ENCODE measurements at places on chromosomes 5 and 9.
A peak's percentile ranks its signal among the peaks of the same experiment; 100 is the strongest.

DNA sequence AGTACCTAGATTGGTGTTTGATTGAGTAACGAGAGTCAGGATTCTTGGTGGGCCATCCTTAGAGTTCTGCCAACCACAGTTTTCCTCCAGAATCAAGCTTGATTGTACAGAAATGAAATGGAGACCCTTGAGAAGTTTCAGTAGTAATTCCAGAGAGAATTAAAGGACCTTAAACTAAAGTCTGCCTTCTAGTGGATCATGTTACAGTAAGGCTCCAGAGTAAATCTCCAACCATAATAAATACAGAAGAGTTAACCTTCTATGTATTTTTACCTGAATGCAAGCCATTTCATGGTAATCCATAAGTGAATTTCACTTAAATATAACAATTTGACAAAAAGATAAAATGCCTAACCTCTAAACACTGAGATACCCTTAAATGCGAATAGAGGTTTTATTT is 53.0 kb upstream of the CNTLN start:
- no peak for DNase-seq

DNA sequence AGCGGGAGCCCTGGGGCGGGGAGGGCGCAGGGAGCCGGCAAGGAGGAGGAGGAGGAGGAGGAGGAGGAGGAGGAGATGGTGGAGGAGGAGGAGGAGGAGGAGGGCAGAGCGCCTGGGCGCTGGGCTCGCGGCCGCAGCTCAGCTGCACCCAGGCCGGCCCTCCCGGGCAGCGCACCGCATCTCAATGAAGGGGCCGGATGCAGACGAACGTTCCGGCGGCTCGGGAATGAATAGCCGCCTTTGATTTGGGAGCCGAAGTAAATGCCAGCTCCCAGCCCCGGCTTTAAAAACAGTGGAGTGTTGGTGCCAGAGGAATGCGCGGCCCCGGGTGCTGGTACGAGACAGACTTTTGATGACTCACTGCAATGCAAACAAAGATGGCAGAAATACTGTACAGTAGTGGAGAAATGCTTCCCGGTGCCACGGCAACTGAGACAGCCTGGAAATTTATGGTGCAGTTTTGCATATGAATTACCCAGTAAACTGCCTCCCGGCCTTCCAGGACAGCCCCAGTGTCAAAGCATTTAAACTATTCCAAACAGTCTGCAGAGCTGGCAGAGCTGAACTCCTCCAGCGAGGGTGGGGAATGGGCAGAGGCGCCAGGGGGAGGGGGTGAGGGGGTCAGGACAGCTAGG is 43.1 kb downstream of the NACC2 start:
- DNase-seq: peak; percentile 94

DNA sequence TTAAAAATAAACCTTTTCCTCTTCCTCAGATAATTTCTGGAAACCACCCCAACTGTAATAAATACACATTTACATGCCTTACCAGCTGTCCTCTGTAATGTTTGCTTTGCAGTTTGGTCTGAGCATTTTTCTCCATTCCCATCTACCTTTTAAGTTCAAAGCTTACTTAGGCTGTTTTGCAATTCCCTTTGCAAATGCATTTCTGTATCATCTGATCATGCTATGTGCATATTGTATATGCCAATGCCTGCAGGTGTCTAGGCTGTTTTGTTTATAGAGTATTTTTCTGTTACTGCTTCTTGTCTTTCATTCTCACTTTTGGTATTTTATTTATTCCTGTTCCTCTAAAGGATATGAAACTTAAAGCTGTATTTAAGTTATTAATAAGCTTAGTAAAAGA is 86.3 kb downstream of the SLC44A1 start:
- no peak for DNase-seq

GRCh38 chr5:9545992-9546851 is at the start of gene SEMA5A:
SEMA5A (minus strand) TSS chr5:9546075; CDS start chr5:9379946, 166,129 bp downstream.
- DNase-seq: peak; percentile 96

DNA sequence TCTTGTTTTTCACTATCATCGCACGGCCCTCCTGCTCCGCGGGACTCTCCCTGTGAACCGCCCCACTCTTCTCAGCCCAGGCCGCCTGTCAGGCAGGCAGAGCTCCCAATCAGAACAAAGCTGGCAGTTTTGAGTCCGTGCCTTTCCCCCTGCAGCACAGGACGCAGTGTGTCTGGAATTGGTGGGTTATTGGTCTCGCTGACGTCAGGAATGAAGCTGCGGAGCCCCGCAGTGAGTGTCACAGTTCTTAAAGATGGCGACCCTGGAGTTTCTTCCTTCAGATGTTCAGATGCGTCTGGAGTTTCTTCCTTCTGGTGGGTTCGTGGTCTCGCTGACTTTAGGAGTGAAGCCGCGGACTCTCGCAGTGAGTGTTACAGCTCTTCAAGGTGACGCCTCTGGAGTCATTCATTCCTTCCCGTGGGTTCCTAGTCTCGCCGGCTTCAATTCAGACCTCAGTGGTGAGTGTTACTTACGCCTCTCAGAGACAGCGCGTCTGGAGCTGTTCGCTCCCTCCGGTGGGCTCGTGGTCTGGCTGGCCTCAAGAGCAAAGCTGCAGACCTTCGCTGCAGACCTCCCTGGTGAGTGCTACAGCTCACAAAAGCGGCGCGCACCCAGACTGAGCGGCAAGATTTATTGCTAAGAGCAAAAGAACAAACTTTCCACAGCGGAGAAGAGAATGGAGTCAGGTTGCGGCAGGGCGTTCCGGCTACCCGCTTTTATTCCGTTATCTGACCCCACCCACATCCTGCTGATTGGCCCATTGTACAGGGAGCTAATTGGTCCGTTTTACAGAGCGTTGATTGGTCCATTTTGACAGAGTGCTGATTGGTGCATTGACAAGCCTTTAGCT is 7.4 kb downstream of the ZDHHC11B start:
- DNase-seq: peak; percentile 91

DNA sequence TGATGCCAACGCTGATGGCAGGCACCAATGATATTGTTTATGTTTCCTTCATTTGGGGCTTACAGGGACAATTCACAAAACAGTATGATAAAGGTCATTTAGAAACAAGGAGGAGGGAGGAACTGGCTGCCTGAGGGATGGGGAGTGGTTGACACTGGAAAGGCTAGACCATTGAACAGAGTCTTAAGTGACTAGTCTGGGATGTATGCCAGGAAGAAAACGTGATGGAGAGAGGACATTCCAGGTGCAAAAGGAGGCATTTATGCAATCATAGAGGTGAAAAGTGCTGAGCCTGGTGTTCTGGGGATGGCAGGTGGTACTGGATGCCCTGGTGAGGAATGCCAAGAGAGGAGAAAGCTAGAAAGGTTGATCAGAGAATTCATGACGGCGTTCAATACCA is 153.4 kb downstream of the ZNF462 start:
- no peak for DNase-seq

DNA sequence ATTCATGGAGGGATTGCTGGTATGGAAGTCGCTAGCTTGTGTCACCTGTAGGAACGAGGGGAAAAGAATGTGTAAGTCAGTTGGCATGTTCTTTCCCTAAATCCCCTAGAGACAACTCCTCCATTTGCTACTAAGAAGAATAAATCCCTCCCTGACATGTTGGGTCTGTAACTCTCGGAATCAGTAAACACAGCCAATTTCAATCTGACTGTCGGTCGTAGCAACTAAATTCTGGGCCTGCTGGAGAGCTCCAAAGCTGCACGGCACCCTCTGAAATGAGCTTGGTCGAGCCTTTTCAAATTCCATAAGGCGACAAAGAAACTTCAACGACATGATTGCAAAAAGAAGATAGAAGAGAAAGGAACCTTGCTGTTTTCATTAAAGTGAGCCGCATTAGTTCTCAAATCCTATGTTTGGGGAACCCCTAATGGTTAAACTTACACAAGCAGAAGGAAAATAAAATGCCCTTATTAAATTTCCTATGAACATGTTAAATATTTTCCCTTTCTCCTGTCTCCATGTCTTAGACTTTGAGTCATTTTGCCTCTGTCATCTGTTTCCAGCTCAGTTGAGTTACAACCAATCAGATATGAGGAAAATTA is 735.8 kb upstream of the WWC1 start:
- no peak for DNase-seq

DNA sequence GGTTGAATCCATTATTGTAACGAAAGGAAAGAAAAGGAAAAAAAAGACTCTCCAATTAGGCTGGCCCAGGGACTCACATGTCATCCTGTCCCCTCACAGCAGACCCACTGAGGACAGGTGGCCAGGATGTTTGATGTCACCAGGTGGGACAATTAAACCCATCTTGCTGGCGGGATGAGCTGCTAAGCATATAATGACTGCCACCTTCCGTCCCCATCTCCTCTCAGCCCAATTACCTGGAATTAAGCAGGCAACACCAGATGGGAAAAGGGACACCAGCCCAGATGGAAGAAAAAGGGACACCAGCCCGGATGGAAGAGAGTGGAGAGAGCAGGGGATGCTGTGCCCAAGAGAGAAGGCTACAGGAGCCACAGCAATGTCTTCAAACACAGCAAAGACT is 116.6 kb upstream of the SARDH start:
- no peak for DNase-seq

GRCh38 chr9:26057050-26057449 is 378.8 kb upstream of the TUSC1 start:
- no peak for DNase-seq

DNA sequence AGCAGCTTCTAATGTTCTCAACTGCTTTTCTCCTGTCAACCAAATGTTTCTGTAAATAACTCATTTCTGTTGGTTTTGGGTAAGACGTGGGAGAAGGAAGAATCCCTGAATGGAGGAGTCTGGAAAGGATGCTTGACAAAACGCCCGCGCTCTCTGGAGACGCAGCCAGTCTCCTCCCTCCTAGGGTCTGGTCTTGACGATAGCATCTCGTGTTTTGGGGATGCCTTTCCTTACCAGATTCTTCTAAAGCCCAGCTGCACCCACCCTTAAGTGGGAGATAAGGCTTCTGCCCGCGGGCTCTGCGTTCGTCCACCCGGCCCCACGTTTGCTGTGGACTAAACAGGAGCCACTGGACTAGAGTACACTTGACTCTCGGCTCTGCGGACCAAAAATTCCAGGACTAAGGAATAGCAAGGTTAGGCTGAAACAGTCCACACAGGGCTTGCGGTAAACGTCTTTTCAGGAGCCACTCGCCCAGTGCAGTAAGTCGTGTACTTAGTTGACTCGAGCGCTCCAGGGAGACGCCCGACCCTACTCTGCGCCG is 491 bp upstream of the CTSL start:
- DNase-seq: no peak

- DNase-seq: no peak
Observed at GRCh38 chr5:167814828-167815227, 476.6 kb upstream of the WWC1 start.

DNA sequence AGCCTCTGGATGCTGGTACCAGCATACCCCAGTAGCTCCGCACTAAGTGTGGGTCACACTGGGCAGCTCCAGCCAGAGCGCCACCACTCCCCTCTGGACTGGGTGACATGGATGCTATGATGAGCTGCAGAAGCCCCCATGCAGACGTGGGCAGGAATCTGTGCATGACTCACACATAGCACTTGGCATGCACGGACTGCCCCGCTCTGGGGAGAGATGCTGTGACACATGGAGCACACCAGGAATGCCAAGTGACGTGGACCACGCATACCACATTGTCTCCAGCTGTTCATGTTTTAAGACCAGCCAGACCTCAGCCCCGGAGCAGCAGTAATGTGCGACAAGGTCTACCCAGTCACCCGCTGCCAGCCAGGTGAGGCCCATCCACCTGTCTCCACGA is 64.1 kb downstream of the SEMA4D start:
- DNase-seq: peak; percentile 68

DNA sequence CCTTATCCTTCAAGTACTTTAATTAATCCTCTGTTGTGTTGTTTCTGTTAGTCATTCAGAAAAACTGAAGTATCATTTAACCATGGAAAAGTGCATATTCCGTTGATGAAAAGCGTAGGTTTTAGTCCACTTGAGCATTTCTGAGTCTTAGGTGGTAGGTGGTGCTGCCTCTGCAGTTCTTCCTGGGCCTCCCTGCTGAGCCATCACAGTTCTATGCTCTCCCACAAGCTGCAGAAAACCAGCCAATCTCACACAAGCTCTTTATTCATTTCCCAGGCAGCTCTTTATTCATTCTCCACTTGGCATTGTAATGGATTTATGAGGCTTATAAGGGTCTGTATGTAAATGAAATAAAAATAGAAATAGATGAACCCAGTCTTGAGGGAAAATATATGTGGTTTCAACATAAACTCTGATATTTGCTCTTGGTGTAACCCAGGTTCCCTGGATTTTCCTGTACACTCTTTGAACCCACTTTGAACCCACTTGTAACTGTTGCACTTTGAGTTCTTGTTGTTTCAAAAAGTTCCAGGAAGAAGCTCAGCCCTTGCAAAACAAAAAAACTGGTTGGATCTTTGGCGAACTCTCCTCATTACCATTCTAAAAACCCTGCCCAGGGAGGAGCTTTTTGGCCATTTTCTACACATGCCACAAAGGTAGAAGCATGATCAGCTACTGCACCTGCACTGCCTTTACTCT is 56.0 kb downstream of the ZNF510 start:
- no peak for DNase-seq

DNA sequence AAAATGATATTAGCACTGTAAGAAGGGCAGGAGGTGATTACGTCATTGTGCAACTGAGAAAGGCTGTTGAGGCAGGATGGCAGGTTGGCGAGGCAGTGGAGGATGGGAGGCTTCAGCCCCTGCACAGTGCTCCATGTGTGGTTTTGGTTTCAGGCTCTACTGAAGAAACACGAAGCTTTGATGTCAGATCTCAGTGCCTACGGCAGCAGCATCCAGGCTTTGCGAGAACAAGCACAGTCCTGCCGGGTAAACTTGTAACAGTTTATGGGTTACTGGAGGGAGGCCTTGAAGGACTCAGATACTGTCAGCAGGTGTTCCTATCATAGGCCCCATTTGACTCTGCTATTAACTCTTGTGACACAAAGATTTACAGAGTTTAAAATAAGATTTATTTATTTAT is 35.1 kb downstream of the SPTAN1 start:
- DNase-seq: no peak

DNA sequence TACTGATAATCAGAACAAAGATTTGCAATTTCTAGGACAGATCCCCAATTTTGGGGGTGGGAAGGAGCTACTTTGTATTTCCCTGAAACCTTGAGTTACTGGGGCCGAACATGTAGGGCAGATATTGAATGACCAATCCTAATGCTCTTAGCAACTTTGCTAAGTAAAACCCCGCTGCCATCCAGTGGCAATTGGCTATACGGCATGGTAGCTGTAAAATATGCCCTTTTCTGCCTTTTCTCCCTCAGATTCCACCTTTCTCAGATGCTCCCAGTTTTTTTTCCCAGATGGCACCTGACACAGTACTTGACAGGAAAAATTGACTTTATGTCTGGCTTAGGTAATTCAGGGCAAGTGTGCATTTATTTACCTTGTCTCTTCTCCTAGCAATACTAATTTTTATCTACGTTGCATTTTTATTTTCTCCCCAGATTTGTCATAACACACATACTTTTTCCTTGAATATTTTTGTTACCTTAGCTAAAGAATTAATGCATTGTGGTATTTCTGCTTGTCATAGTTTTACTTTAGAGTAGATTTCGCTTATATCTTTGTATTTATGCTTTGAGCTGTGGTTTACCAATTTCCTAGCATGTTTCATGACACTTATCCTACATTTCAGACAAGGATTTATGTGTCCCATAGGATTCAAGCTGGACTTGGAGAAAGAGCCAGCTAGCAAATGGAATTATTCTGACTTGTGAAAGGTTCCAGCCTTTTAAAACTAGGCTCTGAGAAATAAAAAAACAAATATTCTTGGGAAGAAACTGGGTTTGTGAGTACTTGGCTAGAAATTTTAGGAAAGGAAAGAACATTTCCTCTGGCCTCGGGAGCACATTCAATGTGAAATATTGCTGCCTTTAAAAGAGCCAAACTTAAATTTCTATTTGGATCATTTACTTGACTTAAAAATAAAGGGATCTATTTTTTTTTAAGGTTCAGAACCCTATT is 37.4 kb downstream of the PIK3R1 start:
- DNase-seq: no peak

GRCh38 chr5:4941161-4941560 is 199.0 kb upstream of the ADAMTS16 start:
- DNase-seq: no peak
